Effector memory CD4-positive, alpha-beta T cell (primary cell): ENCODE measurements at places on chromosomes 12 and 14.

DNA sequence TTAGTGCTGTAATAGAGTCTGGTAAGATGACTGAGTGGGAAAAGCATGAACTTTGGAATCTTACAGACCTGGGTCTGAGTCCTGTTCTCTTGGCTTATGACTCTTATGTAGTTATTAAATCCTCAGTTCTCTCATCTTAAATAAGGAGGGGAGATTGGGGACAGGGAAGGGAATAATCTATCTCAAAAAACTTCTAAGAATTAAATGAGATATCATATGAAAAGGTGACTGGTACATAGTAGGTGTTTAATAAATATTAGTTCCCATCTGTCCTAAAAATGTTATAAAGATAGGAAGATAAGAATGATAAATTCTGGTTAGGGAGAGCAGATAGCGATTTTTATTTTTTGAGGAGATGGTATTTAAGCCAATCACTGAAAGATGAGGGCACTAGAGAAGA lies 119.1 kb downstream of the INSM2 start:
- DNase-seq = no peak

DNA sequence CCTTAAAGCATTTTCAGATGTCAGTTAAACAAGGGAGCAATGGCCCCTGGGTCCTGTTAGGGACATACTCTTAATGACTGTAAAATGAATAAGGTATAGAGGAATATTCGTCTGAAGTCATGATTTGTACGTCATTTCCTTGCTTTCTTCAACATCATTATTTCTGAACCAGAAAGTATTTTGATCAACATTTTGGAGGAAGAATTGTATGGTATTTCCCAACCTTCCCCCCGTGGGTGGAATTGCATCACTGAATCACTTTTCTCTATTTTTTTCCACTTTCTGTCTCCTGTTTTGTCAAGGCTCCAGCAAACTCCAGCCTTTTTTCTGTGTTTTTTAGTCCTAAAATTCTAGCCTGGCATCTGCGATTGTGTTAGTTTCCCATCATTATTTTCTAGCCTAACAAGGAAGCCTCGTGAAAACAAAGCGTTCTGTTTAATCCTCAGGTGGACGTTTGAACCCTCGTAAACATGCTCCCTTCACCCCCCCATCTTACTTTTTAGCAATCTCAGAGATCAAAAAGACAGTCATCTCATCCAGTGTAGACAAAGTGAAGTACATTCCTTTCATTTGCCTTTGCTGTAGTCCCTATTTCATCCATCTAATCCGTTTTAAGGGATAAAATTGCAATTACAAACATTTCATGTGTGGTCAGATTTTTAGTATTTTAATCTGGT lies 62.3 kb downstream of the ETV6 start:
- DNase-seq = no peak

DNA sequence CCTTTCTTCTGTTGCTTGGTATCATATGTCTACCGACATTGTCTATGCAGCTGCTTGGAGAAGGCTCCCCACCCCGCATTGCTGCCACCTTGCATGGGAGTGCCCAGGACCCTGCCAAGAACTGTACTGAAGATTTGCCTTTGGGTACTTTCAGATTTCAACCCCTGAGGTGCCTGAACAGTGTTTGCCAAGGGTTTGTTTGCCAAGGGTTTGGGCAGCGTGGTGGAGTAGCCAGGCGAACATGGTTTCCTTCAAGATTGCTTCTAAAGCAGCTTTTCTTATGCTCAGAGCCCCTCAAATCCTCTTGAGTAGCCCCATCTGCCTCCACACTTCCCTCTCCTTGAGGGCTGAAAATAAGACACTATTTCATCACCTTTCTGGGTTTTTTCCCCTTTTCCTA lies 25.3 kb upstream of the CRY1 start:
- DNase-seq = no peak

DNA sequence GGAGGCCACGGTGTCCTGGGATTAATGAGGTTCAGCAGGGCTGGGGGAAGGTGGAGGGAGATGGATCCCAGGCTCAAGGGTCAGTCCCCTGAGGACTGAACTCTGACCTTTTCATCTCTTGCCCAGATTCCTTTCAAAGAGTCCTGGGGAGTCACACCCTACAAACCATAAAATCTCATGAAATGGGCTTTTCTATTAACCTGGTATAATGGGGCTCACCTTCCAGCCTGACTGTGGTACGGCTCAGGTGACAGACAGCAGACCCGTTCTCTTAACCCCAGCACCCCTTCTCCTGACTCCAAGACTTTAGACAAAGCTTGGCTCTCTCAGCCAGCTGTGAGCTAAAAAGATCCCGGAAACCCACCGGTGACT lies 268.2 kb downstream of the ADGRD1 start:
- no peak for DNase-seq

GRCh38 chr12:49550693-49551252 lies 11.9 kb downstream of the KCNH3 start:
- no peak for DNase-seq

DNA sequence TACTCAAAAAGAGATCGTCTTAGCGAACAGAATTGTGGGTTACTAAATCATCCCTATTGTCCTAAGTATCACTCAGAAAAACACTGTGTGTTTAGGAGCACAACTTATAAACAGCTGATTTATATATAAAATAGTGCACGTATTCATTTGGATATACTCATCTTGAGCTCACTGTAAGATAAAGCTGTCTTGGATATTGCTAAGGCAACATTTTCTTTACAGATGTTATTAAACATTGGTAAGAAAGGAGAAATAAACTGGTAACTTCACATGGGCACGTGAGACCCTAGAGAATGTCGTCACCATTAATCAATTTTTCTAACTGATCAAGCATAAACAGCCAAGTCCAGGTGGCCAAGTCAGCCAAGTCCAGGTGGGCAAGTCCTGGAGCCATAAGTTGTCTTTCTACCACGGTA lies 1.7 kb downstream of the PAWR start:
- no peak for DNase-seq
